Muscle of leg (tissue), 16 donors: ENCODE measurements at places on chromosomes 2 and 18. TPM values are rescaled to one million over a fixed set of nuclear protein-coding genes. Genes with fewer than 3 reads are reported as not detected.

DNA sequence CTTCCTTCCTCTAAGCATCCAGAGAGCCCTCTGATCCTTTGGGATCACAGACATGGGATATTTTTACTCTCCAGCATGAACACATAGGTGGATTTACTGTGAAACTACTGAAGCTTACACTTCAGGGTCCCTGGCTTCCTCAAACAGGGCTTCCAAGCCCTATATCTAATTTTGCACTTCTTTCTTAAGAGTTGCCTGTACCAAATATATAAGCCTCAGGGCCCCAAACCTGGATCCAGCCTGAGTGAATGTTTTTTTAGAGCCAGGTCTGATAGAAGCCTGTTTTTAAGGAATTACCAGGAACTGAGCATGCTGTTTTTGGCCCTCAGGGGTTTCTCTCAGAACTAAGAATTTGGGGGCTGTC lies 13.2 kb upstream of the KCMF1 start:
- DNase-seq = no peak

GRCh38 chr2:153872311-153873051 lies 759 bp downstream of the GALNT13 start:
- no peak for DNase-seq

The CNGA3 gene
- 0.75 TPM for polyA plus RNA-seq

The MROH2A gene
- not detected for polyA plus RNA-seq

- no peak for DNase-seq
Observed at GRCh38 chr18:5673616-5674015, 129.8 kb upstream of the EPB41L3 start.

The TGFA gene
- polyA plus RNA-seq = 0.28 TPM
